ENCODE measurements at places on chromosomes 5 and 9. TPM values are rescaled to one million over a fixed set of nuclear protein-coding genes. Genes with fewer than 3 reads are reported as not detected.

SLCO6A1 gene
- not detected for total RNA-seq

PTGS1 gene
- total RNA-seq: not detected

AMBP gene
- total RNA-seq: not detected

FOXB2 gene
- not detected for total RNA-seq

TRIP13 gene
- total RNA-seq: 0.76 TPM

GABRA1 gene
- total RNA-seq: not detected

ABO gene
- total RNA-seq: not detected

RANBP17 gene
- not detected for total RNA-seq

HEMGN gene
- 0.33 TPM for total RNA-seq

SYK gene
- total RNA-seq: 1.5 TPM

RMRP gene
- 22,073 TPM for total RNA-seq

ZBTB26 gene
- 5.9 TPM for total RNA-seq

SLC36A3 gene
- not detected for total RNA-seq

LCN15 gene
- total RNA-seq: not detected

CD14 gene
- total RNA-seq: 0.56 TPM

NSMF gene
- total RNA-seq: 82.8 TPM

TTC23L gene
- not detected for total RNA-seq

FIBCD1 gene
- total RNA-seq: not detected

BSPRY gene
- not detected for total RNA-seq

DPH7 gene
- total RNA-seq: 47.0 TPM

FOXI1 gene
- not detected for total RNA-seq

CCDC192 gene
- total RNA-seq: not detected

ATG10 gene
- 4.7 TPM for total RNA-seq

GALNT12 gene
- total RNA-seq: 7.9 TPM

RARS1 gene
- total RNA-seq: 80.2 TPM

PCDHGB4 gene
- total RNA-seq: not detected

OR1Q1 gene
- total RNA-seq: not detected

QRFP gene
- not detected for total RNA-seq

ARL14EPL gene
- 1.0 TPM for total RNA-seq

CRB2 gene
- total RNA-seq: not detected

ORM2 gene
- not detected for total RNA-seq

SRA1 gene
- 33.7 TPM for total RNA-seq

LIFR gene
- not detected for total RNA-seq

HTR1A gene
- not detected for total RNA-seq

C5orf52 gene
- total RNA-seq: not detected

VCAN gene
- total RNA-seq: 0.47 TPM

LRRC70 gene
- total RNA-seq: 3.5 TPM

PCYOX1L gene
- total RNA-seq: 21.9 TPM

WDR31 gene
- total RNA-seq: 0.11 TPM

F2RL2 gene
- total RNA-seq: not detected

ZNF189 gene
- 5.2 TPM for total RNA-seq

PRDM12 gene
- not detected for total RNA-seq

POLR3G gene
- total RNA-seq: 0.69 TPM

CMYA5 gene
- 0.16 TPM for total RNA-seq

ADGRV1 gene
- 0.50 TPM for total RNA-seq

NDUFS4 gene
- total RNA-seq: 24.3 TPM

TTC1 gene
- total RNA-seq: 12.6 TPM

SPAAR gene
- total RNA-seq: not detected

RNF208 gene
- 0.49 TPM for total RNA-seq

FYB1 gene
- 257 TPM for total RNA-seq

SPATA31D4 gene
- total RNA-seq: not detected

AGTPBP1 gene
- 58.3 TPM for total RNA-seq

NELFB gene
- total RNA-seq: 17.6 TPM

CXCL14 gene
- not detected for total RNA-seq

SLC6A3 gene
- total RNA-seq: not detected

GPX3 gene
- total RNA-seq: not detected

SMIM33 gene
- not detected for total RNA-seq

RABGAP1 gene
- 20.2 TPM for total RNA-seq

SLIT3 gene
- total RNA-seq: not detected

Measured in CD8-positive, alpha-beta T cell (primary cell).